ENCODE measurements at places on chromosomes 7 and 10. TPM values are rescaled to one million over a fixed set of nuclear protein-coding genes. Genes with fewer than 3 reads are reported as not detected.

DNA sequence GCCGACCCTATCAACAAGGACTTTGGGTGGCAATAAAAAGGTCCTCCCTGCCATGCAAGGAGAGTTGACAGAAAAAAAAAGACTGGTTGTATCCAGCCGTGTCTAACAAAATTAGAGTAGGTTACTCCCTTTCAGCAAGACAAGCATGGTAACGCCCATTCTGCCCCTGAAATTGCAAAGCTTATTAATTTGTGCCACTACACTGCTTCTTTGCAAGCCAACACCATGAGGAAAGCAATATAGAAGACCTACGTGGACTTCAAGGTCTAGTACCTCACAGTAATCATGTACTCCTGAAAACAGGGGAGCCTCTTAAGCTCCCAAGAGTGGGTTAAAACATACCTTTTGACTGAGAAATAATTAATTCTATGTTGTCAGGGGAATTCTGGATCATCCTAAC, 90.3 kb downstream of the FRMPD2 start:
- H3K36me3 ChIP-seq = no peaks in the 10 kb centered on the region
- no peaks in the 10 kb centered on the region for H3K27me3 ChIP-seq
- H3K4me1 ChIP-seq = no peaks in the 10 kb centered on the region
- H3K27ac ChIP-seq = no peak overlapping the region
- DNase-seq = no peak

CFAP43 gene
- total RNA-seq = 0.26 TPM

HYAL4 gene
- total RNA-seq = not detected

DNA sequence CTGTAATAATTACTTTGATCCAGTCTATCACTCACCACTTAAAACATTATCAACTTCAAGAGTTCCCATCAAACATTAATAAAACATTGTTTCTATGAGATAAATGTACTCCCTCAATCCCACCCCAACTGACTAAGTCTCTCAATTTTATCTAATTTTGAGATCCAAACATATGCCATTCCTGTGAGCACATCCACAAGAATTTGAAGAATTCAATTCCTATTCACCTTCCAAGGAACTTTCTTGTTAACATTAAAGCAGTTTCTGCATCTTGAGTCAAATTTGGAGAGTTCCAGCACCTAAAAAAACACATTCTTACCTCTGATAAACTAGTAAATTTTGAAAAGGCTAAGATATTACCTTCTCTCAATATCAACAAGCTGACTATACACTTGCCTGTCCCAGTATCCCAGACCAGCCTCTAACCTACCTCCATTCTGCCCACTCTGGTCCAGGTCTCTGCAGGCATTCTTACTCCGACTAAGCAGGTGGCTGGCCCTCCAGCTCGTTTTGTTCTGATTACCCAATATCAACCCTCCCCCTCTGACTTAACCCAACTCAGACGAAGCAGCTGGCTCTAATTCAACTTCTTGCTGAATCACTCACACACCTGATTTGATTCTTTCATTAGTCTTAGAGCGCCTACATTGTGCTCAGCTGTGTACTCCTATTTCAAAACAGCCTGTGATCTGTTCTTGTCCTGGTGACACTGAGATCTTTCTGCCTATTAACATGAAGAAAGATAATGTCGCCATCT, 275.2 kb downstream of the IPMK start:
- no peak overlapping the region for H3K27ac ChIP-seq
- no peak for DNase-seq
- no peaks in the 10 kb centered on the region for H3K36me3 ChIP-seq
- no peaks in the 10 kb centered on the region for H3K27me3 ChIP-seq
- H3K4me1 ChIP-seq = no peaks in the 10 kb centered on the region

PSMC2 gene
- total RNA-seq = 96.6 TPM

GRCh38 chr7:28200598-28200997, 20.0 kb upstream of the JAZF1 start:
- H3K4me1 ChIP-seq = no peaks in the 10 kb centered on the region
- H3K27ac ChIP-seq = no peak overlapping the region
- H3K4me3 ChIP-seq = no peak overlapping the region
- DNase-seq = no peak
- no peaks in the 10 kb centered on the region for H3K36me3 ChIP-seq
- no peaks in the 10 kb centered on the region for H3K27me3 ChIP-seq

CTBP2 gene
- 5.8 TPM for total RNA-seq

DNA sequence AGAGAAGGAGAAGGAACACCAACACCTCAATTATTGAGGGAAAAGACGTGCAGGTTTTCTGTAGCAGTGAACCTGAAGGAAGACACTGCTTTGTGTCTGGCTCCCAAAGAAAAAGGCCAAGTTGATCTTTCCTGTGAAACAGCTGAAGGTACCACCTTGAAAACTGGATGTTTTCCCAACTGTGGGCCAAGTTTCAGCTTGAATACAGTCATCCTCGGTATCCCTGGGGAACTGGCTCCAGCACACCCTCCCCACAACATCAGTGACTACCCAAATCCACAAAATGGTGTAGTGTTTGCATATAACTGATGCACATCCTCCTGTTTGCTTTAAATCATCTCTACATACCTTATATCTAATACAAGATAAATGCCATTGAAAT, 297.0 kb upstream of the PITRM1 start:
- no peaks in the 10 kb centered on the region for H3K27me3 ChIP-seq
- H3K27ac ChIP-seq = no peak overlapping the region
- no peaks in the 10 kb centered on the region for H3K36me3 ChIP-seq
- DNase-seq = no peak
- peaks cover 13% of the 10 kb centered on the region for H3K4me1 ChIP-seq

GRCh38 chr10:122478971-122479370, 17.6 kb downstream of the HTRA1 start:
- H3K36me3 ChIP-seq = no peaks in the 10 kb centered on the region
- no peak overlapping the region for H3K4me3 ChIP-seq
- no peak overlapping the region for H3K27ac ChIP-seq
- no peak for DNase-seq
- no peaks in the 10 kb centered on the region for H3K4me1 ChIP-seq
- no peaks in the 10 kb centered on the region for H3K27me3 ChIP-seq

DNA sequence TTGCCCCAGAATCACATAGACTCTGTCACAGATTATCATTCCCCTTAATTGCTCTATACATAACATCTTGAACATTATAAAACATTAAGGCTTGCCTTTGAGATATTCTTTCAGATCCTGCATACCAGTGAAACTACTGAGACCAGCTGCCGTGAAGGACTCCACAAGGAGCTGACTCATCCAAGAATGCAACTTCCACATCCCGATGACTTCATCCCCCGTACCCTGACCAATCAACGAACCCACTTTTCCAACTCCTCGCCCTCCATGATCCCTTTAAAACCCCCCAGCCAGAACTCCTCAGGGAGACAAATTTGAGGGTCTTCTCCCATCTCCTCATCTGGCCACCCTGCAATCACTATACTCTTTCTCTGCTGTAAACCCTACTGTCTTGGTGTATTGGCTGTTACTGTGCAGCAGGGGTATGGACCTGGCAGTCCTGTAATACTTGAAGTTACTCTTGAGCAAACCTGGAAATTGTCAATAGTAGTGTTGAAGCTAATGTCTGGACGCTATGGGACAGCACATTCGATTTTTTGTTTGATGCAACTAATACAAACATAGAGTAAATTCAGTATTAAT, 49.8 kb downstream of the HTR5A start:
- H3K4me3 ChIP-seq = no peak overlapping the region
- no peaks in the 10 kb centered on the region for H3K36me3 ChIP-seq
- no peak overlapping the region for H3K27ac ChIP-seq
- no peaks in the 10 kb centered on the region for H3K27me3 ChIP-seq
- no peak for DNase-seq

DNA sequence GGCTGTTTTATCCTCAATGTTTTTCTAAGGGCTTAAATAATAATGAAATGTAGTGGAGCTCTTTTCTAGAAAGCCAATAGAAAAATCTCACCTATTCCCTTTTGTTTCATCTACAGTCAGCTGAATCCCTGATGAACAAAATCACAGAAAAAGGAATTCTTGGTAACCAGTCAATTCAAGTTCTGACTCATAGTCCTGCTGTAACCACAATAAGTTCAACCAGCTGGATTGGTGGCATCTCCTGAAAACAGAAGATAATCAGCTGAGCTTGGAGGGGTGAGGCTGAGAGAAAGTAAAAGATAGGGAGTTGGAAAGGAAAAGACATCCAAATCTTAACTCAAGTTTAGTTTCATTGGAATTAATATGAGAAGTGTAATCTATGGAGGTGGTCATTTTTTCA, 772.1 kb downstream of the CCSER2 start:
- H3K27ac ChIP-seq = no peak overlapping the region
- no peak for DNase-seq
- H3K27me3 ChIP-seq = no peaks in the 10 kb centered on the region

PON2 gene
- total RNA-seq = 78.6 TPM

AKR1C1 gene
- total RNA-seq = 397 TPM

- H3K27me3 ChIP-seq = no peaks in the 10 kb centered on the region
- H3K27ac ChIP-seq = no peak overlapping the region
- no peaks in the 10 kb centered on the region for H3K36me3 ChIP-seq
- DNase-seq = no peak
- no peaks in the 10 kb centered on the region for H3K4me1 ChIP-seq
Measured at GRCh38 chr10:26467639-26468038, 29.5 kb downstream of the APBB1IP start.

- DNase-seq = no peak
- H3K27ac ChIP-seq = no peak overlapping the region
- no peaks in the 10 kb centered on the region for H3K36me3 ChIP-seq
- H3K27me3 ChIP-seq = no peaks in the 10 kb centered on the region
- H3K4me3 ChIP-seq = no peak overlapping the region
Measured at GRCh38 chr10:4215963-4216575, 431.1 kb upstream of the KLF6 start.

GIMAP8 gene
- 3.3 TPM for total RNA-seq

DNA sequence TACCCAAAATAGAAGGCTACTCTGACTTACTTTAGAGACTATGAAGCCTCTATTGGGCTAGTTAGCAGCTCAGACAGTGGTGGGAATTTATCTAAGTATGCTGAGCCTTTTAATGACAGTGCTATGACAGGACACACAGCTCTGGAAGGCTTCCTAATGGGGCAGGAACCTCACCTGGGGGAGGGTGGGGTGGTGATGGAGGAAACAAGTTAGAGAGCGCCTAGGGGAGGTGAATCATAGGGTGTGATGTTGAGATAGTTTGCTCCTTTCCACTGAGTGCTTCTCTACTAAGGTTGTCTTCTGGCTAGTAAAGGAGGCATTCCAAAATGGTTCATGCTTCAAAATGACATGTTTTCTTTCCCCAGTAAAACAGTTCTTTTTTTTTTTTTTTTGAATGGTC, 42.1 kb downstream of the PPP1R9A start:
- no peaks in the 10 kb centered on the region for H3K27me3 ChIP-seq
- H3K36me3 ChIP-seq = no peaks in the 10 kb centered on the region
- H3K4me1 ChIP-seq = no peaks in the 10 kb centered on the region
- no peak overlapping the region for H3K27ac ChIP-seq

DNA sequence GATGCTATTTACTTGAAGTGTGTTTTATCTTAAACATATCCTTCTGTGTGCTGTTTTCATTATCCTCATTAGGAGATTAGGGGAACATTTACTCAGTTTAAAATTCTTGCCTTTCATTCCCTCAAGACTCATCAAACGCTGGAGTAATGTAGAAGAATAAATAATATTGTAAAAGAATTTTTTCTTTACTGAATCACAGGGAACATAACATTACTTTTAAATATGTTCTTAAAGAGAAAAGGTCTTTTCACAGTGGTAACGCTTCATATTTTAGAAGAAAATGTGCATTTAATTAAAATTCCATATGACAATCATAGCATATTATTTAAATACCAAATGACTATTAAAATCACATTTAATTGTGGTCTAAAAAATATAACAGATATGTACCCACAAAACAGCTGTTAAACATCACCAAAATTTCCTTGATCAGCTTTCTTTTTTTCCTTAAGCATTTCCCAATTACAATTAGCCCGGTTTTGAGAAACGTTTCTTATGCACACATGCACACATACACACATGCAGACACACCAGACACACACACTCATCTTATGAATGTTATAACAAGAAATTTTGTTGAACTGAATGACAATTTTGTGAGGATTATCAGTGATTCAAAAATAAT, 102.0 kb upstream of the GLI3 start:
- no peak overlapping the region for H3K27ac ChIP-seq
- no peaks in the 10 kb centered on the region for H3K4me1 ChIP-seq
- no peak overlapping the region for H3K4me3 ChIP-seq
- no peaks in the 10 kb centered on the region for H3K36me3 ChIP-seq
- DNase-seq = no peak
- no peaks in the 10 kb centered on the region for H3K27me3 ChIP-seq

DNA sequence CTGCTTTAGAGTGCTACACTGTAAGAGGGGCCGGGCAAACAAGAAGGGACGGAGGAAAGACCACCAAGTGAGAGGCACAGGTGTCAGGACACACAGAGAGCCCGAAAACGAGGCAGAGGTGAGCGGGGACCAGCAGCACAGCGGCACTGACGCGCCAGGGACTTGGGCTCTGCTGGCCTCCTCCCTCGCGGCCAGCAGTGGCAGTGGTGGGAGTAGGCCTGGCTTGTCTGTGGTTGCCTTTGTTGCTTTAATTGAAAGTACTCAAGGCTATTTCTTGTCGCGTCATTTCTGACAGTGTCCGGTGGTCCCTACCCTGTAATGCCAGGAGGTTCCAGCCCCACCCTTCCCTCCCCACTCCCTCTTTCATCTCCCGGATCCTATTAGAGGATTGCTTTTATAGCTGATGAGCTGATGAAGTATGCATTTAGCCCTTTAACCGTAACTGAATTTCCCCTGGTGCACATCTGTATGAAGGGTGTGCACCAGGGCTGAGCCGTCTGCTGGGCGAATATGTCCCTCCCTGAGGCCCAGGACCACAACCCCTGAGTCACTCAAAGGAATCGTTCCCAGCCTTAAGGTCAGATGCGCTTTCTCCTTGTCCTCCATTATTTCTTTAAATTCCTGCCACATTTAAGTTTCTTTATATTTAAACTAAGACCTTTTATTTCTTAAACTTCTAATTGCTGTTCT, 39.5 kb upstream of the FAM20C start:
- peaks cover 11% of the 10 kb centered on the region for H3K4me1 ChIP-seq
- no peaks in the 10 kb centered on the region for H3K27me3 ChIP-seq
- no peak overlapping the region for H3K4me3 ChIP-seq
- H3K36me3 ChIP-seq = no peaks in the 10 kb centered on the region
- no peak overlapping the region for H3K27ac ChIP-seq

CFAP46 gene
- total RNA-seq = 0.37 TPM

- H3K4me3 ChIP-seq = peak overlapping the region; percentile 84
- H3K36me3 ChIP-seq = peaks cover 2% of the 10 kb centered on the region
- no peak for DNase-seq
Measured at GRCh38 chr7:100430493-100431285, 1.1 kb downstream of the MEPCE start.

DNA sequence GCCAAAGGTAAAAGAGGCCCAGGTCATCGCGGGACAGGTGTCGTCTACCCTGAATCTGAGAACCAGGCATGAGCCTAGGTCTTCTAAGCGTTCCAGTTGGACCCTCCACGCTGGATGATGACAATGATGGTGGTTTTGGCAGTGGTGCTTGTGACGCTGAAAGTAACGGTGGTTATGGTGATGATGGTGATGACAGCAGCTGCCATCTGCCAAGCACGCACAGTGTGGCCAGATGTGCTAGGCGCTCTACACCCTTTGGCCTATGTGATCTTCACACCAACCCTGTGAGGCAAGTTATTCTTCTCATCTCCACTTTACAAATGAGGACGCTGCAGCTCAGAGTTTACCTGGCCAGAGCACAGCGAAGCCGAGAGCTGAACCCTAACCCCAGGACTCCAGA, 93.9 kb downstream of the FAM53B start:
- DNase-seq = no peak
- H3K27ac ChIP-seq = no peak overlapping the region
- no peak overlapping the region for H3K4me3 ChIP-seq
- no peaks in the 10 kb centered on the region for H3K27me3 ChIP-seq
- H3K36me3 ChIP-seq = no peaks in the 10 kb centered on the region

GRCh38 chr10:114906981-114907380, 31.0 kb upstream of the TRUB1 start:
- no peaks in the 10 kb centered on the region for H3K27me3 ChIP-seq
- DNase-seq = no peak
- H3K4me3 ChIP-seq = no peak overlapping the region
- H3K27ac ChIP-seq = no peak overlapping the region
- no peaks in the 10 kb centered on the region for H3K4me1 ChIP-seq
